Erythroblast (primary cell): ENCODE measurements at places on chromosomes 11 and 22.

GRCh38 chr11:87022738-87023137, 15.0 kb upstream of the TMEM135 start:
- DNase-seq, result no peak

- DNase-seq, result no peak
Measured at GRCh38 chr22:20401376-20402014, 7.5 kb downstream of the ZNF74 start.

DNA sequence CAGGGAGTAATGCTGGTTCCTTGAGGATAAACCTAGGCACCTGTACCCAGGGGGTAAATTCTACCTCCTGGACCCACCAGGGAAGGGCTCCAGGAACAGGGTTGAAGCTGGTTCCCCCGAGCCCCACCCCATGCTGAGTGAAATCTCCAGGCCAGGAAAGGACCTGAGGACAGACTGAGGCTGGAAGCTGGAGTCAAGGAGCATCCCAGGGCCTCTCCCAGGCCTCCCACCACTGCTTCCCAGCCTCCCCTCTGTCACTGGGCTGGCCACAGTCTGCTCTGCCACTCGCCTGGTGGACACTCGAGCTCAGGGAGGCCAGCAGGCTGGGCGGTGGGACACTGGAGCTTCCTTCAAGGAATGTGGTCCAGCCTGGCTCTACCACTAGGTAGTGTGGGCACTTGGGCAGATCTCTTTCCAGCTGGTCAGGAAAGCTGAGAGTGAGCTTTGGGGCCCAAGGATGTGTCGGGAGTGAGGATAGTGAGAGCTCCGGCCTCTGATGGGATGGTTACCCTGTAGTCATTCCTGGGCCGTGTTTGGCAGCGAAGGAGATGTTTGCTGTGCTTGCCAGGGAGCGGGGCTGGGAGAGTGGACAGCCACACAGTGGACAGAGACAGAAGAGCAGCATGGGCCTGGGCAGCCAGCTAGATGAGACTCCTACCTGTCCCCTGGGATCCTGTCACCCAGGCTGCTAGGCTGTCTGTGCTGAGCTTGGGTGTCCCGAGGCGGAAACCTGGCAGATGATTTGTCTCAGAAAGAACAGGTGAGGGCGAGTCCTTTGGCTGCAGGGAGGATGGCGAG, 3.4 kb downstream of the OVOL1 start:
- no peak for DNase-seq

DNA sequence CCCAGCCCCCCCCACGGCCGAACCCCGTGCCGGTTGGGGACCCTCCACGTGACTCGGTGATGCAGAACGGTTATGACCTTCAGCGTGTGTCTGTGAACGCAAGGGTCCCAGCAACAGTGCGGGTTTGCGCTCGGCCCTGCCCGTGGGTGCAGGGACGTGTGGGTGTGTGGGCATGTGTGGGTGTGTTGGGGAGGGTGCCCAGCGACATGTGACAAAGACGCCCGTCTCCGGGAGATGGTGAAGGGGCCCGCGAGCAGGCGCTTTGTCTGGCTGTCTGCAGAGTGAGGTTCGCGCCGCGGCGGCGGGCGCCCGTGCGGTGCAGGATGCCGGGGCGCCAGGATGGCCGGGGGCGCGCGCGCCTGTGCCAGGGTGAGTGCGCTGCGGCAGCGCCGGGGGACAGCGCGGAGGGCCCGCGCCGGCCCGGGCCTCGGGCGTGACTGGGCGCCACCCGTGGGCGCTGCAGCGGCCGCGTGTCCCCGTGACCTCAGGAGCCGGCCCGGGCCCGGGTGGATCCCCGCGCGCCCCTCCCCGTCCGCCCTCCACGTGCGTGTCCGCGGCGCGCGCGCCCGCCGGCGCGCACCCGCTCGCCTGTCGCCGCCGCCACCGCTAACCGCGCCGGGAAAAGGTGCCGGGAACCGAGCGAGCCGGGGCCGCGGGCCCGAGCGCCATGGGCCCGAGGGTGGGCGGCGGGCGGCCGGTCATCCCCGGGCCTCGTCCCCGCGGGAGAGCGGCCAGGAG, at the start of gene LRFN4:
LRFN4 (plus strand) TSS at position 569 of the 738 bp plus-strand sequence. CDS start 681 bp downstream, outside the sequence.
- DNase-seq, result no peak

DNA sequence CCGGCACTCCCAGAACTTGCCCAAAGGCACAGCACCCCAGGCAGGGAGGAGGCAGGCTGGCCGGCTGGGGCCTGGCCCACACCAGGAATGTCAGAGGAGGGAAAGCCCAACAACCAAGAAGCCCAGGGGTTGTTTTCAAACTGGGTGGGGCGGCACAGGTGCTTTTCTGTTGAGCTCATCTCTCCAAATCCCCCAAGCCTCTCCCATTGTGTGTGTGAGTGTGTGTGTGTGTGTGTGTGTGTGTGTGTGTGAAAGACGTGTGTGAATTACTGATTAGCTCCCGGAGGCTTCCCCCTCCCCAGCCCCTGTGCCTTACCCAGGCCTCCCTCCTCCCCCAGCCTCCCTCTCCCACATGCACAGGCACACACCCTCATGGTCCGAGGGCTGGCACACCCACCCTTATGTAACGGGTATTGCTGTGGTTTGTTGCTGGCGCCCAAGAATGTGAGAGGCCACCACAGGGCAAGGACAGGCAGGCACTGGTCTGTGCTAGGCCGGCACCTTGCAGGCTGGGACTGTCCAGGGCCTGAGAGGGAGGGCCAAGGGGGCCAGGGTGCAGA, 15.9 kb downstream of the TRIM29 start:
- no peak for DNase-seq

GRCh38 chr11:121497176-121497998, 44.6 kb upstream of the SORL1-AS1 start:
- no peak for DNase-seq
